Cortex of kidney (tissue), 1 donor: ENCODE measurements at places on chromosomes 7 and 10.

DNA sequence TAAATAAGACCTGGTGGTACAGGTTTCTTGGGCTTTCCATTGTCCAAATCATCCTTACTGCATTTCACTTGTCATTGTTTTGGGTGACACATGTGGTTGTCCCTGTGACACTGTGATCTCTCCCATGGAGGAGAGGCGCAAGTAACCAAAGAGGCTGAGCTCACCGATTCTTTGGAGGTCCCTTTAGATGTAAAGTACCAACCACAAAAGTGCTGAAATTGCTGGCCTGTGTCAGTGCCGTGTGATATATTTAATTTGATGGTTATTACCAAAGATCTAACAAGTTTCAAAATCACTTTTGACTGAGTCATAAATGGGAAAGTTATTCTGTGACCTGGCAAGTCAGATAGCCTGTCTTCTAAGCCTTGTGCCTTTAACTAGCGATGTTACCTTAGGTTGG is 19.4 kb downstream of the MCM10 start:
- DNase-seq = no peak

- no peak for DNase-seq
These were observed 19.1 kb upstream of the ARMS2 start for GRCh38 chr10:122435212-122435827.

- no peak for DNase-seq
These were observed 5.7 kb downstream of the NAT16 start for GRCh38 chr7:101174322-101174854.

DNA sequence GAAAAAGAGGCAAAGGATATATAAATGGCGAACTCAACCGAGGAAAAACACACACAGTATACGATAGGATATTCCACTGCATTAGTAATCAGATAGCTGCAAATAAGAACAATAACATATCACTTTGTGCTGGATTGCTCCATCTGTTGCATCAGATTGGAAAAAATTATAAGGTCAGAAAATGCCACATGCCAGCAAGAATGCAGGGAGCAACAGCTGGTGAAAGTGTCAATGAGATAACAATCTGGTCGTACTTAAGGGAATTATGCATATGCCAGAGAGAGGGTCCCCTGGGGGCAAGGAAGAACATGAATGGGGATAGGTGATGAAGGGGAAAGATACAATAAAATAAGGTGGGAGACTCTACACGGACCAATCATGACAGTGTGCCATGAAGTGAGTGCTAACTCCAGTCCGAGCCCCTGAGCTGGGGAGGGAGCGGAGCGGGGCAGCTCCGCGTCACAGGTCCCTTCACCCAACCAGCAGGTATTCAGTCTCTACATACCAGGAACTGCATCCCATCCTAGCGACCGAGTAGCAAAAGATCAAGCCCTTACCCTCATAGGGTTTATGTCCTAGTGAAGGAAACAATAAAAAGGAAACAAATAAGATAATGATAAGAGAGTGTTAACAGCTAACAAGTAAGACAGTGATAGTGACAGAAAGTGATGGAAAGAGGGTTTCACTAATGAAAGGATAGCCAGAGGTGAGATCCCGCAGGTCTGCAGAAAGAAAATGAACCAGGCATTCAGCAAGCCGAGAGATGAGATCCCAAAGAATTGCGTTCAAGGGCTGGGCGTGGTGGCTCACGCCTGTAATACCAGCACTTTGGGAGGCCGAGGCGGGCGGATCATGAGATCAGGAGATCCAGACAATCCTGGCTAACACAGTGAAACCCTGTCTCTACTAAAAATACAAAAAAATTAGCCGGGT is 9.4 kb downstream of the MPP7 start:
- DNase-seq = no peak

- no peak for DNase-seq
These were observed 165.2 kb downstream of the COBL start for GRCh38 chr7:51151455-51151854.

- DNase-seq = no peak
These were observed 337.3 kb downstream of the WDR37 start for GRCh38 chr10:1393481-1393880.

- no peak for DNase-seq
These were observed 32.2 kb downstream of the VWA2 start for GRCh38 chr10:114271075-114271778.

GRCh38 chr10:5659702-5660528 is 6.5 kb downstream of the ASB13 start:
- no peak for DNase-seq
